ENCODE measurements at places on chromosomes 1 and 21.

DNA sequence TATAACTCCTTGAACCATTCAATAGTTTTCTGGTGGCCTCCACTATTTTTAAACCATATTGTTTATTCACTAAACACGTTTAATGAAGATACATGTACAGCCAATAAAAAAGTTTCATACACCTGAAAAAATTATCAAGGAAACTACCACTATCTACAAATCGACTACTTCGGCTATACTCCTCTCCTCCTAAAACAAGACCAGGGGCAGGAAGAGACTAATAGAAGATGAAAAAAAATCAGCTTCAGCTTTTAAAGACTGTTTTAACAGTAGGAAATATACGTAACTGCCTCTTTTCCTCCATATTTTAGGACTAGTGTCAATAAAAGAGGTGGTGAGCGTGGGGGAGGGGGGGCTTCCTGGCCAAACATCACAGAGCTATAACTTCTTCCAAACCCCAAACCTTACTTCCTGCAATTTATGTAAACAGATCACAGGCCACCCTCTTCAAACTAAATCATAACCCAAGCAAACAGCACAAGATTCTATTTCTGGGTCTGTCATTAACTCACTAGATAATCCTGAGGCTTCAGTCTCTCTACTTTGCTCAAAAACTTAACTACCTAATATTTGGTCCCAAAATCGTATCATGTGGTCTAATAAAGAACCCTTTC lies 15.1 kb downstream of the FOXJ3 start:
- no peak for DNase-seq

DNA sequence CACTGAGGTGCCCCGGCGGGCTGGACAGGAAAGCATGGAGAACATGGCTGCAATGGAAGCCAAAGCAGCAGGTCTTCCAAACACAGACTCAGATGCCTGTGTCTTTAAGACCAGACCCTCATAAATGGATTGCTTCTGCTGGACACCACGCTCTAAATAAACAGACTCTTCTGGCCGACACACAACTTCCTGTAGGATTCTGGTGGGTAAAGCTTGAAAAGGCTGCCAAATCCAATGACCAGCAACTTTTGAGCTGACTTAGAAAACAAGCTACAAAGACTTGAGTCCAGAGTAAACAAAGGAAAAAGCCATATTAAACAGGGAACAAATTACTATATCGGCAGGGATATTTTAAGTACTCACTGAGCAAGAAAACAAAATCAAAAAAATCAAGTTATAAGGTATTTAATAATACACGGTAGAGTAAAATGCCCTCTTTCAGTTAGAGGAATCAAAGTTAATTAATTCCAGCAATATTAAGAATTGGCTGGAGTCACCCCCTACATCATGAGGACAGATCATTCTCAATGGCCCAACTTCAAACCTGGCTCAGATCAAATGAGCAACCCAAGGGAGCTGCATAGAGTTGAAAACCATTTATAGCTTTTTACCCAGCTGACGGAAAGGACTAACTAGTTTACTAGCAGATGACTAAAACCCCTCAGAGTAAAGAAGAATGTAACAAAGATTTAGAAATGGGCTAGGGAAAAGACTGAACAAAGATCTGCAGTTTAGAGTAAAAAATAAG lies 102.4 kb downstream of the TGFBR3 start:
- no peak for DNase-seq

GRCh38 chr1:11037740-11038182 lies 9.3 kb downstream of the MASP2 start:
- DNase-seq, result peak; percentile 96

DNA sequence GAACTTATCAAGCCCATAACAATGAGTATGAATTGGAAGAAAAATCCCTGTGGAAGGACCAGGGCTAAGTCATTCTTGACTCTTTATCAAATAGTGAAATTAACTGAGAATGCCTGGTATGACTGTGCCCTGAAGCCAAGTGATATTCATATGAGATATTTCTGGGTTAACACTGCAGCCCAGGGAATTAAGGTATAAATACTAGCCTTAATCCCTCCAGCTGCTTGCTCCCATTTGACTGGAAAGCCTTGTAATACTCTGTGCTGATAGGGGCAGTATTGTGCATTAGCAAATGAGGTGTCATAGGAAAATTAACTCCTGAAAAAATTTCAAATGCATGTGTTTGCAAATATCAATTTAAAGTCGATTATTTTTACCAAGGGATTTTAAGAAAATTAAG lies 568.8 kb downstream of the LMO4 start:
- no peak for DNase-seq

DNA sequence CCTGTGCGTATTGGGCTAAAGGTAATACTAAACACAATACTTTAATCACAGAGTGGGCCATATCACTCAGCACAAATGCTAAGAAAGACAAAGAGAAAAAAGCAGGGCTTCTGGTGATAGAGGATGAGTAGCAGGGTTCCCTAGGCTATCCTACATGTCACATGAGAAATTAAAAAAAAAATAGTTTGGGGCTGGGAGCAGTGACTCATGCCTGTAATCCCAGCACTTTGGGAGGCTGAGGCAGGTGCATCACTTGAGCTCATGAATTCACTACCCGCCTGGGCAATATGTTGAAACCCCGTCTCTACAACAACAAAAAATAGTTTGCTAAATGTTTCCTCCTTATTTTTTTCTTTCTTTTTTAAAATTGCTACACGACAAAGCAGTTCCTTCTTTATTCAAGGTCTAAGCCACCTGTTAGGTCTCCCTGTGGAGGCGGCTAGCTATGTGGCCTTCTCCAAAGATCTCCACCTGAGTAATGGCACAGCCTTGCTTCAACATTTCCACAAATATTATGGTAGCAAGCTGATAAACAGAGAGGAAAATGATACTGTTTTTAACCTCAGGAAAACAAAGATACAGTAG lies 1.5 kb downstream of the ENSA start:
- no peak for DNase-seq

DNA sequence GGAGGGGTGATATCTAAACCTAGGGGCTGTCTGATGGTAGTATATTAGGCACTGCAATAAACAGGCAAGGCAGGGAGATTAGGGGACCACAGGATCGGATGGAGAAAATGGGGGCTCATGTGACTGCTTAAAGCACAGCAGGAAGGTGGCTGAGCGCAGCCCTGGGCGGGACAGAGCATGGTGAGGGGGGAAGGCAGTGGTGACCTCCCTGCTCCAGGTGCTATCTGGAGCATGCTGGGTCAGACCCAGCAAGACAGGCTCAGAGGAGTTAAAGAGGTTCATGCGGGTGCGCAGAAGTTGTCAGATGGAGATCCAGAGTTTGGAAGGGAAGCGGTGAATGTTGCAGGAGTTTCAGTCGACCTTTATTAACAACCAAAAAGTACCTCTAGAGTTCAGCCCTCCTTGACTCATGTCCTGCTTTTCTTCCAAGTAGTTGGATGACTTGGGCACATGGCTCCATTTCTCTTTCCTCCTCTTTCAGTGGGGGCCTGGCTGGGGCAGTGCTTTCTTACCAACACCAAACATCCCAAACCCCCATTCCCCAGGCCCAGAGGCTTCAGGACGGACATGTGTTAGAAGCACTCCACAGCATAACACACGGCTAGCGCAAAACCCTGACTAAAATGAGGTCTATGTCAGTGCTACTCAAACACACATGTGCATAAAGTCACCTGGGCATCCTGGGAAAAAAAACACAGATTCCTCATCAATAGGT lies 41.5 kb downstream of the CAPN9 start:
- no peak for DNase-seq

GRCh38 chr1:160711602-160712311 lies at the start of gene CD48:
TSS of gene CD48 (minus strand) at chr1:160711822. CDS start at chr1:160711763, 59 bp downstream.
- no peak for DNase-seq

DNA sequence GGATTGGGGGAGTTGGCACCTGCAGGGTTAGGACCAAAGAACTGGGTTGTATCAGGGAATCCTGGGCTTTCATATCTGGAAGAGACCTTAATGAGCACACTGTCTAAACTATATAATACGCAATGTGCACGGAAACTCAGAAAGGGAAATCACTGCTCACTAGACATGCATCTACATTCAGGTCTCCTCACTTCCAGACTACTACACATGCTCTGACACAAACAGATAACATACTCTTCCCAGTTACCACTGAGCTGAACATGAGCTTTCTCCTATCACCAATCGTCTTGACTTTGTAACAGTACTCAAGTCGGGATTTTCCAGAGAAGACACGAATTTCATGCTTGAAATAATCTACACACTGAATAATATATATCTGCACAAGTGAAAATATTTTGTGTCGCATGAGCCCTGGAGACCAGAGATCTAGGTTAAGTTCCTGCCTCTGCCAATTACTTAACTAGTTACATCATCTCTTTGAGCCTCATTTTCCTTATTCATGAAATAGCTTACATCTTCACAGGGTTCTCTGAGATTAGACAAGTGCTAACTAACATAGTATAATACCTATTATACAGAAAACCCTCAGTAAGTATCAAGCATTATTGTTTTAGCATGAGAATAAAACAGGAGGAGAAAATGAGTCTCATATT lies 101.1 kb downstream of the JAK1 start:
- no peak for DNase-seq

DNA sequence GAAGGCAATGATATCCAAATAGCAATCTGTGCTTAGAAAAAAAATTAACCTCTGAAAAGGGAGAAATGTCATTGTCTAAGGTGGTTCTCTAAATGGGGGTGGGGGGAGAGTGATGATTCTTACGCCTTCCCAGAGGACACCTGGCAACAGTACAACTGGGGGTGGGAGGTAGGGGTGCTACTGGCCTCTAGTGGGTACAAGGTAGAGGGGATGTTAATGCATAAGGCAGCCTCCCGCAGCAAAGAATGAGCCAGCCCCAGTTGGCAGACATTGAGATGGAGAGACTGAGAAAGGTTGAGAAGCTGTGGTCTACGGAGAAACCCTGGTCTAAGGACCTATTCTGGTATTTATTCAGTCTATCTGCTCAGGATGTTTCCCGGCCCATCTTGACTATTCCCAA lies 472.2 kb upstream of the RUNX1 start:
- DNase-seq, result no peak

- no peak for DNase-seq
Observed at GRCh38 chr1:107593501-107594209, 371.3 kb downstream of the VAV3 start.

DNA sequence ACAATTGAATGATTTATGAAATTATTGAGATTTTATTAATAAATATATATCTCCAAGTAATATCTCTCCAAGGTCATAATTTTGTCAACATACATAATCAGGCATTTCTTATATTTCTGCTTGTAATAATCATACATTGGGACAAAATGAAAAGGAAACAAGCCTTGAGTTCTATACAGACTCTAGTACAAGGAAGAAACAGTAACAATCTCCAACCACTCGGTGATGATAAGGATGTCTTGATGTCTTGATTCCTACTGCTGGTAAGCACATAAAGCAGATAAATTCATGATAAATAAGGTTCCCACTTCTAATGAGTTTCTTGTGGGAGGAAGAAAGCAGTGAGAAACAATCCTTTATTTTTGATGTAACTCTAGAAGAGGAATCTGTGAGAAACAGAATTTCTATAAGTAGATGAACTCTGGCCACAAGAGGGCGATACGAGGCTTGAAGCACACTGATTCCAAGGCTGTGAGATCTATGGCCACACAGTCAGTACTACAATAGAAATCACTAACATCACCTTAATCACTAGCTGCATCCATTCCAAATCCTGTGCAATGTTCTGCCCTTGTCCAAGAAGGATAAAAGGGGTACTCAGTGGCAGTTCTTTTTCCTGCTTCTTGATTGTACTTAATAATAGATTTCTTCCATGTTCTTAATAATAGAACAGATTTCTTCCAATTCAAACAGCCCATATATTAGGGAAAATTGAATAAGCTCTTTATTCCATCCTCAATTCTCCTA lies 41.4 kb upstream of the LRRC8B start:
- no peak for DNase-seq

- no peak for DNase-seq
Observed at GRCh38 chr1:201080135-201080534, 32.1 kb downstream of the CACNA1S start.

- no peak for DNase-seq
Observed at GRCh38 chr1:56533197-56533596, 46.2 kb downstream of the PLPP3 start.

DNA sequence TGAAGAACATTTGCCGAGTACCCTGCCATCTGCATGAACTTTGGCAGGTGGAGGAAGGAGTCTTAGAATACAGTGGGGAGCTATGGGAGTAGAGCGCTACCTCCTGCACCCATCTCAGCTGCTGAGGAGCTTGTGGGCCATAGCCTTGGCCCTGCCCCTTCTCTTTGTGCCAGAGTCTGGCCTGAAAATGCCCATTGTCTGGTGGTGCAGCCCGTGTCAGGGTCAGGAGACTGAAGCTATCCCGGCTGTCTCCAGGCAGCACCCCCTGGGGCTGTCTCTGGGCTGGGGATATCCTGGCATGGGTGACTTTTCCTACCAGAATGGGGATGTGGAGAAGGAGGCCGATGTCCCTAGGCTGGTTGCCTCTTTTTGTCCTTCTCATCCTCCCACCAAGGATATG lies 7.3 kb downstream of the IPO13 start:
- DNase-seq, result no peak

- no peak for DNase-seq
Observed at GRCh38 chr1:175725684-175726083, 17.7 kb downstream of the TNR start.

GRCh38 chr1:222126052-222126451 lies 384.2 kb upstream of the DUSP10 start:
- no peak for DNase-seq

GRCh38 chr21:46050668-46051378 lies 47.1 kb upstream of the COL6A2 start:
- no peak for DNase-seq

GRCh38 chr1:84693005-84693404 lies 2.7 kb upstream of the SSX2IP start:
- DNase-seq, result no peak

GRCh38 chr1:223811634-223812101 lies 34.1 kb downstream of the TP53BP2 start:
- no peak for DNase-seq

DNA sequence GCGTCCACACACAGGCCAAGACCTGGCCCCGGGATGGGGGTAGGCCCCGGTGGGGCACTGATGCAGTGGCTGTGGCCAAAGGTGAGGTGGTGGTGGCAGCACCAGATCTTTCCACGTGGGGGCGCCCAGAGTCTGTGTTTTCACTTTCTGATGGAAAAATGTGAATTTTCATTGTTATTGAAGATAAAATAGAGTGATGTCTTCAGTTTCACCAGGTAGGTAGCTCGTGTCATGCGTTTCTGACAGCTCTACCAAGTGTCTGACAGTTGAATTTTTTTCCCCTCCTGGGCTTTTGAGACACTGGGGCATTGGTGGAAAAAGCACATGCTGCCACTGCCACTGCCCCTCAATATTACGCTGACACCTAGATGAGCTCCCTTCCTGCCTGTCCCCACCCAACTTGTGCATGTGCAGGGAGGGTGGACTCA lies 40.0 kb upstream of the MAGOH start:
- peak; percentile 88 for DNase-seq

GRCh38 chr1:164589961-164590507 lies 31.1 kb downstream of the PBX1 start:
- DNase-seq, result no peak

DNA sequence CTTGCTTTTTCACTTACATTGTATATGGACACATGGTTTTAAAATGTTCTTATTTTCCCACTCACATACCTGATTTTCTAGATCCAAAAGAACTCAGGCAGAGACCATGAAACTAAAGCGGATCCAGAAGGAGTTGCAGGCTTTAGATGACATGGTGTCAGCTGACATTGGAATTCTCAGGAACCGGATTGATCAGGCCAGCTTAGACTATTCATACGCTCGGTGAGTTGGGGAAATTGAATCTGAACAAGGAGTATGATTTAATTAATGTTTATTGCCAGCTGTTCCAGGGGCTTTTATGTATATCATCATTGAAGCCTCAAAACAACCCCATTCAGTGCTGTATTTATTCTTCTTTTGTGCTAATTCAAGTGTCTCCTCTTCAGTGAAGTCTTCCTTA lies 12.7 kb downstream of the GORAB start:
- no peak for DNase-seq
